ENCODE measurements at places on chromosomes 11 and 22. TPM values are rescaled to one million over a fixed set of nuclear protein-coding genes. Genes with fewer than 3 reads are reported as not detected.
A peak's percentile ranks its signal among the peaks of the same experiment; 100 is the strongest.

Gene MS4A4E
- not detected for total RNA-seq

DNA sequence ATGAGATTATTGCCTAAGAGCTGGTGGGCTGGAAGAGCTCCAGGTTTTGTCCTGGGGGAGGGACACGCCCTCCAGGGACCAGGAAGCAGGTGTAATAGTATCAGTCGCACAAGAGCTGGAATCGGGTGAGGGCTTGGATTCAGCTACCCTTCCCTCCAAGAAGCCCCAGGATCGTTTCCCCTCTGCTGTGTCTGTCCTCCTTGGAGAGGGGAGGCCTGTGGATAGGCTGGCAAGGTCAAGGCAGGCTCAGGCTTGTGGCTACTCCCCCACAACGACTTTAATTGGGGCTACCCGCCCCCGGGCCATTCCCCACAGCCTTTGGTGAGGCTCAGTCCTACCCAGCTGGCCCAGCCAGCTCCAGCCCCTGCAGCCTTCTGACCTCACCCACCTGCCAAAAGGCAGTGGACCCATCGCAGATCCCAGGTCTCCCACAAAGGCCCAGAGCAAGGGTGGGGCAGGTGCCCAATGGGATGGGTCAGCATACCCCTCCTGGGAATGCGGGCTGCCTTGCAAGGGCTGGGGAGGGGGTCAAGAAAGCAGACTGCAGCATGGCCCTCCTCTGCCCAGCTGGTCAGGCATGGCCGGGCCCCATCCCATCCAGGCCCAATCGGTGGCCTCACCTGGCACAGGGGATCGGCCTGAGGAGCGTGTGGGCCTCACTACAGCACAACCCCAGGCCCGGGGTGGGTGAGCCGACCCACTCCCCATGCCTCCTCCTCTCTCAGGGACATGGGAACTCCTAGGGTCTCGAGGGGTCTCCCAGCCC is 1.0 kb downstream of the CTSD start:
- peak overlapping the region; percentile 44 for H3K27ac ChIP-seq
- H3K27me3 ChIP-seq = no peaks in the 10 kb centered on the region
- H3K36me3 ChIP-seq = no peaks in the 10 kb centered on the region
- DNase-seq = no peak
- H3K4me1 ChIP-seq = peaks cover 42% of the 10 kb centered on the region
- peak overlapping the region; percentile 66 for H3K4me3 ChIP-seq

DNA sequence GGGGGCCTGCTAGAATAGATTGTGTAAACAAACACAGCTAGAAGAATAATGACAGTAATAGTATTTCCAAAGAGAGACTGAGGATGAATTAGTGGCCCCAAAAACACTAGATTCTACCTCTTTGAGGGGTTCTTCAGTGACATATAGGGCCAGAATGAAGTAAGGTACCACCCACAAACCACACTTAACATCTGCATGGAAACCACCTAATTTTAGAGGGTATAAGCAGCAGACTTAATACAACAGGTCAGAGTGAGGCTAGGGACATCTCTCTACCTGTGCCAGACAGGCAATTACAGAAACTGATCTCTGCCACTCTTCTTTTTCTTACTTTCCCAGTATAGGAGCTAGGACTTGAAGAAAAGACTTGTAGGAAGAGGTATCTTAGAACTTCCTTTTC is 20.1 kb downstream of the ELP4 start:
- H3K36me3 ChIP-seq = peaks cover 4% of the 10 kb centered on the region
- H3K27ac ChIP-seq = no peak overlapping the region
- no peak overlapping the region for H3K4me3 ChIP-seq
- no peaks in the 10 kb centered on the region for H3K27me3 ChIP-seq
- no peak for DNase-seq

DNA sequence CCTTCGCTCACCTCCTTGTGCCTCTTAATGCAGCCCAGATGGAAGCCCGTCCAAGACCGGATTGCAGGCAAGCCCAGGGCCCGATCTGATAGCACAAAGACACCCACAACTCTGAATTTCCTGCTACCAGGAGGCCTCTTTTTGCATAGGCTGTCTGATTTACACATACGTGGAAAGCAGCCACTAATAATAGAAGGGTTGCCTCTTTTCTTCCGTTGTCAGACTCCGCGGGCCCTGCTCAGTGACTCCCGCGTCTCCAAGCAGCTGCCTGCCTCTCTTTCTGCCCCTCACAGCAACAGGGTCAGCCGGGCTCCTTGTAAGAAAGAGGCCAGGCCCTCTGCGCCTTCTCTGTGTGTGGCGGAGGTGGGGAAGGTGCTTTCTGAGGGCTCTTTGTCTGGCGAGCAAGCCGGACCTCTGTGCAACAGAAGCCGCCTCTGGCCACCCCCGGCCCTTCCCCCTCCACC is 26.7 kb downstream of the FLI1 start:
- H3K27ac ChIP-seq = peak overlapping the region; percentile 97
- H3K4me1 ChIP-seq = peaks cover 92% of the 10 kb centered on the region
- peak; percentile 74 for DNase-seq
- peaks cover 15% of the 10 kb centered on the region for H3K36me3 ChIP-seq
- no peaks in the 10 kb centered on the region for H3K27me3 ChIP-seq

DNA sequence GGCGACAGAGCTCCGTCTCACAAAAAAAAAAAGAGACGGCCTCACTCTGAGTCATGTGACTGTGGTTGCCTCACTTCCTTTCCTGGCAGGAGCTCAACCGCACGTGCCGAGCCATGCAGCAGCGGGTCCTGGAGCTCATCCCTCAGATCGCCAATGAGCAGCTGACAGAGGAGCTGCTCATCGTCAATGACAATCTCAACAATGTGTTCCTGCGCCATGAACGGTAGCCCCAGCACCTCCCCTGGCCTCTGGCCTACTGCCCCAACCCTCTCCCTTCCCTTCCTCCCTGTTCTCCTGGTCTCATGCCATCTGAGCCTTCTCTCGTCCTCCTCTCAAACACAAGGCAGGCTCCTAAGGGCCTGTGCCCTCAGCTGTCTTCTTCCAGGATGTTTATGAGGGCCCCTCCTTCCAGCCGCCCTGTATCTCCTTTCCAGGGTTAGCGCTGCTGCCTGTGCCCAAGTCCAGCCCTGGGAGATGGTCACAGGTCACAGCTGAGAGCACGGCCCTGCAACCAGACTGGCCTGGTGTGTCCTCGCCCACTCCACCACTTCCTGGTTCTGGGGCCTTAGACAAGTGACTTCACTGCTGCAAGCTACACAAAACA is 30.7 kb downstream of the TOM1 start:
- H3K4me3 ChIP-seq = peak overlapping the region; percentile 82
- peak overlapping the region; percentile 95 for H3K27ac ChIP-seq
- H3K4me1 ChIP-seq = peaks cover 24% of the 10 kb centered on the region

Measured in activated CD8-positive, alpha-beta T cell treated with anti-CD3 and anti-CD28 coated beads for 36 hours (primary cell).